ENCODE measurements at places on chromosomes 1 and 21. TPM values are rescaled to one million over a fixed set of nuclear protein-coding genes. Genes with fewer than 3 reads are reported as not detected.

DISP3 gene
- 0.15 TPM for polyA plus RNA-seq

COL6A1 gene
- polyA plus RNA-seq: 107 TPM

RGS8 gene
- not detected for polyA plus RNA-seq

LCE1B gene
- not detected for polyA plus RNA-seq

GRCh38 chr21:46122237-46122671 is 24.3 kb downstream of the COL6A2 start:
- DNase-seq: no peak

GRCh38 chr1:245396615-245397014 is 241.8 kb downstream of the KIF26B start:
- DNase-seq: no peak

ETV3L gene
- not detected for polyA plus RNA-seq

CNST gene
- polyA plus RNA-seq: 21.7 TPM
